ENCODE measurements at places on chromosomes 3 and 15.

DNA sequence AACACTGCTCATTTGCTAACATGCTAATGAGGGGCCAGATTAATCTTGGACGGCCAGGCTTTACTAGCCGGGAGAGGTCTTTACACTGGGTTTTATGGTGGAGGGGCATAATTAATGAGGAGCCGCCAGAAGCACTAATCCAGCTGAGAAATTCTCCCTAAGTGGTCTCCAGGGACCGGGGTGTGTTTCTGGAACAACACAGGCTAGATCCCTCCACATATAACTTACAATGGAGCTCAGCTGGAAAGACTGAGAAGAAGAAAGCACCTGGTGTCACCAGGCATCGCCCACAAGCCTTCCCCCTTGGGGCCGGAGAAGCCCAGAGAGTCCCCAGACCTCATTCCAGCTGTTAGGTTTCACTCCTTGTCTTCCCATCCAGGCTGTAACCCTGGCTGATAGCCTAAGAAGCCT, 127.5 kb downstream of the MEGF11 start:
- no peak for DNase-seq

DNA sequence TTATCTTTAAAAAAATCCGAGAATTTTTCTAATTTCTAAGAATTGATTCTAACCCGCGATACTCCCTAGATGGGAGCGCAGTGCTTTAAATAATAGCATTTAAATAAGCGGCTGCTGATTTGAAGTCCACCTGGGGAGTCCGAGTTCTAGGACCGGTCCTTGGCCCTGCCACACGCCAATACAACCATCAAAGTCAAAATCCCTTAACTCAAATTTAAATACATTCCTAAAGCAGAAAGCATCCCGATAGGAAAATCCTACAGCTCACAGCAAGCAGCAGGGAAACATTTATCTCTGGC, 508 bp upstream of the ECT2 start:
- no peak for DNase-seq

DNA sequence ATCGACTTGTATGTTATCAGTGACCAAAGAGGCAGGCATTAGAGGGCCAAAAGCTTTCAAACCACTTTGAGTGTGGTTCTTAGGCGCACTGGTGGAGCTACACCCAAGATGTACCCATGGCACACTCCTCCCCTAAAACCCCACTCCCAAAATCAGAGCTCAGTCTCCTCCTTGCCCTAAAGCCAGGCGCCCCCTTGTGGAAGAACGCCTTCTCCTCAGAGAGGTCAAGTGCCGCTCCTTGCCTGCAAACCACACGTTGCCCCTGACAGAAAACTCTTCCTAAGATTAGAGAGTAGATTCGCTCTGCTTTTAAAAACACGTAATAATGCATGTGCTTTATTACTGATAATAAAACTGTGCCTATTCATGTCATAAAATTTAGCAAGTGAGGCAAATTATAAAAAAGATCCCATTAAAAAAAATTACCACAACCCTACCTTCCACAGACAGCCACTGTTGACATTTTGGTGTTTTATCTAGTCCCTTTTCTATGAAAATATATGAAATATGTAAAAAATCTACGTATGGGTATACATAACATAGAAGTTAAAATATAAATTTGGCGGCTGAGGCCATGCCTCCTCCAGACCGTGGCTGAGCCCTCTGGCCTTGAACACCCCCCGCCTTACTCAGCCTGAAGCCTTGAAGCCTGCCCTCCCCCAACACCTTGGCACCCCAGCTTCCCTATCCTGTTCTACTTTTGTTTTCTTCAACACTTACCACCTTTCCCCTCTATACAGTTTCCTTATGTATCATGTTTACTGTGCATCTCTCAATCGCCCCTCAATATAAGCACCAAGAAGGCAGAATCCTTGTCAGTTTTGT, 33.5 kb downstream of the BCL2L10 start:
- DNase-seq: peak; percentile 42

DNA sequence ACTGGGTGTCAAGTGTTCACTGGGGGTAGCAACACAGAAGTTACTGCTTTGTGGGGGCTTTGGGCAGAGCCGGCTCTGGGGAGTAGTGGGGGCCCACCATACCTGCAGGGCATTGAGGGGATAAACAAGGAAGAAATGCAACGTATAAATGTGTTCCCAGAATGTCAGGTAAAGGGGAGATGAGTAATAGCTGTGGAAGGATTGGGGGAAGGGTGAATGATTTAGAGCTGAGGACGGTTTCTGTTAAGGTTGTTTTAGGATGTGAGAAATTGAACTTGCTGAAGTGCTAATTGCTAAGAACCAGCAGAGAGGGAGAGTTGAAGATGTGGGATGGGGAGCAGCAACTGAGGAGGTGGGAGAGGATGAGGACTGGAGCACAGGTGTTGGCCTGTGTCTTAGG, 10.7 kb downstream of the SCG5 start:
- DNase-seq: no peak

GRCh38 chr15:91100814-91101607, 954 bp downstream of the SV2B start:
- no peak for DNase-seq

DNA sequence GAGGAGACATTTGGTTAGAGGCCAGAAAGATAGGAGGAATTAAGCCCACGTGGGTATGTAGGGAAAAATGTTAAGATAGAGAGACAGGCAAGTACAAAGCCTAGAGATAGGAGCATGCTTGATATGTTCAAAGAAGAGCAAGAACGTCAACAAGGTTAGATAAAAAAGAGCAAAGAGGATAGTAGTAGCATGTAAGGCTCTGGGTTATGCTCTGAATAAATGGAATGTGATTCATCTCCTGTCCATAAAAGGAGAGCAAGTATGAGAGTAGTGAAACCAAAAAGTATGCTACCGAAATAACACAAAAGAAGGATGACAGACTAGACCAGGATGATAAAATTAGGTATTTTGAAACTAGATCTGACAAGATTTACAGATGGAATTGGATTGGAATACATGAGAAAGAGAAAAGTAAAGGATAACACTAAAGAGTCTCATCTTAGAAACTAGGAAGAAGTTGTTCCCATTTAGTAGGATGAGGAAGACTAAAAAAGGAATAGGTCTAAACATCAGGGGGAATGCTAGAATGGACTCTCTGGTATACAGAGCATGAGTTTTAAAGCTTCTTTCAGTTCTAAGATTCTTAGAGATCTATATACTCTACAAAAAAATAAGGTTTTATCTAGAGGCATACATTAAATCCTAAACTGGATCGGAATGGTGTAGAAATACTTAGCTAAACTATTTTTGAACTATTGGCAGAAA, 59.1 kb downstream of the TRPM7 start:
- DNase-seq: no peak

DNA sequence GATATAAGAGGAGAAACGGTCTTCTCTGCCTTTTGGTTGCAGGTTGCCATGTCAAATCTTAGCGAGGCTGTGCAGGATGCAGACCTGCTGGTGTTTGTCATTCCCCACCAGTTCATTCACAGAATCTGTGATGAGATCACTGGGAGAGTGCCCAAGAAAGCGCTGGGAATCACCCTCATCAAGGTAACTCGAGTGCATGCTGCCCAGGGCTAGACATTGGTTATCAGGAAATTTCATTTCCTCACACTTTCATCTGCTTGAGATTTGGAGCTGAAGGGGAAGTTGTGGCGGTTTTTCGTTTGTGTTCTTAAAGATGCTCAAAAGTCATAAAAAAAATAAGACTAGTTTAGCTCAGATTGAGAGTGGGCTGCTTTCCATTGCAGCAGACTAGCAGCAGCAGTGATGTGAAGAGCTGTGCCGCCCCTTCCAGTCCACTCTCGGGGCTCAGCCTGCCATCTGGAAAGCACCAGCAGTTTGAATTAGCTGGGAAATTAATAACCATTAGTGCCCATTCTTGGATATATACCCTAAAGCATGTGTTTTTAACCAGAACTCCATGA, 32.2 kb downstream of the GPD1L start:
- DNase-seq: no peak

GRCh38 chr3:29758434-29759322, 477.8 kb downstream of the RBMS3 start:
- DNase-seq: no peak

GRCh38 chr15:42404461-42405235, 45.3 kb downstream of the CAPN3 start:
- no peak for DNase-seq

DNA sequence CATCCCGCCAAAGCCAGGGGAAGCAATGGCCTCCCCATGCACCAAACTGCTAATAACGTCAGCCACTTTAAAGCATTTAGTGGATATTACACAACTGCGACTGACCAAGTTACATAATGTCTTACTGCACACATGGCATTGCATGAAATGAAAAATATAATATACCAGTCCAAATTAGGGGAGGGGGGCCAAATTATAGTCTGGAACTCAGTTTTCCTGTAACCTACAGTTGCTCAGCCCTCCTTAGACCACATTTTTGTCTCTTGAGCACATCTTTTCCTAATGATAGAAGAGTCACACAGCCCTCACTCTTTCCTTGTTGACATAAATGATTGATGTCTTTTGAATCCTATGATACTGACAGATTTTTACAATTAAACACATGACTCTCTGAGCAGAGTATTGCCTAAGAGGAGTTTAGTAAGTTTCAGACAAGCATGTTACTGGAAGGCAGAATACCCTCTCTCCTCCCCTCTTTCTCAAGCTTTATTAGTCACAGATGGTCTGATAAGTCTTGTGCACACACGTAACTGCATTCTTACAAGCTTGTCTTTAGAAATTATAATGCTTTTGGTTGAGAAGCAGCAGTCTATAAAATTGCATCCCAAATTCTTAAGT, 1.1 kb upstream of the PLD1 start:
- DNase-seq: no peak

DNA sequence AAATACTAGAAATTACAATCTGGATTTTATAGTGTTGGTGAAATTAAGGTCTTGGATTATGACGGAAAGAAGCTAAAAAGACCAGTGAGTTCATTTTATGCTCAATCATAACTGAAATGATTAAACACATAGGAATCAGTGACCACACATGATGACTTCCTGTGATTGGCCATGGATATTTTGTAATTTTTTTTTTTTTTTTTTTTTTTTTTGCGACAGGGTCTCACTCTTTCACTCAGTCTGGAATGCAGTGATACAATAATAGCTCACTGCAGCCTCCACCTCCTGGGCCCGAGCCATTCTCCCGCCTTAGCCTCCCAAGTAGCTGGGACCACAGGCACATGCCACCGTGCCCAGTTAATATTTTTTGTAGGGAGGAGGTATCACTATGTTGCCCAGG, 47.4 kb downstream of the PAQR5 start:
- no peak for DNase-seq

GRCh38 chr15:74642348-74642733, 26.7 kb downstream of the CLK3 start:
- DNase-seq: no peak

DNA sequence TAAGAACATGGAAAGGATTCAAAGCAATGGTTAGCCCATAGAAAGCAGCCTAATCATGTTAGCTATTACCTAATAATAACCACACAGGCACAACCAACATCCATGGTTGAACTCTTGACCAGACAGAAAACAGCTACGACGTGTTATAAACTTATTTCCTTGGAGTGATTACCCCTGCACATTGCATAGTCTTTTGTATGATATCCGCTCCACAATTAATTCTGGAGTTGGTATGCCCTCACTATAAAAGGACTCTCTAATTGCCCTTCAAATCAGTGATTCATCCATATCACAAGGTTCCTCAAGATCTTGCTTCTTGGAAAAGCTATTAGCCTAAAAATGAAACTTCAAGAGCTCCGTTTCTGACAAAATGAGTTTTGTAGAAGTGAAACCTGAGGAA, 117.9 kb downstream of the SYNPR start:
- no peak for DNase-seq

GRCh38 chr15:42273900-42274701, 868 bp upstream of the TMEM87A start:
- peak; percentile 25 for DNase-seq

GRCh38 chr3:170486398-170486797, 67.7 kb downstream of the CLDN11 start:
- no peak for DNase-seq

DNA sequence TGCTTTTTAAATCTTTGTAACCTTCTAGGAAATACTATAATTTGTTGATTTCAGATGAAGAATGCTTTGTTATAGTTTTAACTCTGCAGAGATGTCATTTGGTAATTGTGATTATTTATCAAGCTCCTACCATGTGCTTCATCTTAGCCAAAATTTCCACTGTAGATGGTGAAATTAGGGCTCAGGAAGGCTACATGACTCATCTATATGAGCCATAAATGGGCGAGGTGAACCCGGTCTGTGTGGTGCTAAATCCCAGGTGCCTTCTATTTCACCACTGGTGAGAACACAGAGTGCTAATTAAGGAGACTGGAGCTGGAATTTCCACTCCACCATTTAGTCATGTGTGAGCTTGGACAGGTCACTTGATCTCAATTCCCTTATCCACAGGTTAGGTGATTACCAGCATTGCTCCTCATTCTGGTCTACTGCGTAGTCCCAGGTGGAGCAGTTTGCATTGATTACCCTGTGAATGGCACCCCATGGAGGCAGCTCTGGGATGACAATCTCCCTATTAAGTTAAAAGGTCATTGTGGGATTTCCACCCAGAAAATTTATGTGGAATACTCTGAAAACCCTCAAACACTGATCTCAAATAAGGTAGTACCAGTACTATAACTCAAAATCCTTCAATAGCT, 2.8 kb upstream of the CCR3 start:
- no peak for DNase-seq

GRCh38 chr3:125622381-125622791, 27.1 kb upstream of the OSBPL11 start:
- DNase-seq: no peak

DNA sequence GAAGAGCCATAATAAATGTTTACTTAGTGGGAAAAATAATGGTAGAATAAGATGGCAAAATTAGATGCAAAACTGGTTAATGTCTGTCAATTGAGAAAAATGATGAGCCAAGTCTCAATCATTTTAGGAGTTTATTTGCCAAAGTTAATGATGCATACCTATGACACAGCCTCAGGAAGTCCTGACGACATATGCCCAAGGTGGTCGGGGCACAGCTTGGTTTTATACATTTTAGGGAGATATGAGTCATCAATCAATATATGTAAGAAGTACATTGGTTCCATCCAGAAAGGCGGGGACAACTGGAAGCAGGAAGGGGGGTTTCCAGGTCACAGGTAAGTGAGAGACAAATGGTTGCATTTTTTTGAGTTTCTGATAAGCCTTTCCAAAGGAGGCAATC, 31.5 kb downstream of the CLEC3B start:
- no peak for DNase-seq

- DNase-seq: no peak
Measured at GRCh38 chr3:11655196-11655928, 11.6 kb upstream of the VGLL4 start.

DNA sequence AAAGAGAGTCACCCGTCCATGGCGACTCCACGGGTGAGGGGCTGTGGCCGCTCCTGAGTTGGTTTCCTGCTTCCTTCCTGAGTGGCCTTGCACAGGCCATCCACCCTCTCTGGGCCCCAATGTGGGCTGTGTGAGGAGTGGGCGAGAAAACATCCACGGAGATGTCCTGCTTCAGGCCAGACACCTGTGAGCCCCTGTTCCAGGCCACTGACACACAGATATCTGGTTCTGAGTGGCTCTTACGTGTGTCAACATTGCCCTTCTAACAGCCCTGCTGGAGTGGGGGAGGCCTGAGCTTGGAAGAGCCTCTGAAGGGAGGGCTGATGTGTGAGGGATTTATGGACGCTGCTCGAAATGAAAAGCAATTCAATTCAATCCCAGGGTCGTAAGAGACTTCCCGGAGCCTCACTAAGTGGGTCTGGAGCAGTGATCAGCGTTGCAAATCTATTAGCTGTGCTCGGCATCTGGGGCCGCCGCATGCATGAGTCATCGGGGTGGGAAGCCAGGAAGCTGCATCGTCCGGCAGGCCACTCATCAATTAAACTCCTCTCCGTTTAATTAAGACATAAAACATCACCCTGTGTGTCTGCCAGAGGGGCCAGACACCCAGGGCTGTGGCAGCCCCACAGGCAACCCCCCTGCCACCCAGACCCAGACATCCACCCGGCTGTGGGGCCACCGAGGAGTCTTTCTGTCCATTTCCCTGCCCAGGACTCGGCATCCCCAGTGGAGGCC, 20.0 kb upstream of the PRR23E start:
- no peak for DNase-seq

All from stimulated activated CD8-positive, alpha-beta memory T cell treated with anti-CD3 and anti-CD28 coated beads, Interleukin-15, amount 100 ng/mL, for 4 hours (primary cell).